Right ventricle myocardium inferior (tissue), 1 donor: ENCODE measurements at places on chromosomes 16 and 17.

DNA sequence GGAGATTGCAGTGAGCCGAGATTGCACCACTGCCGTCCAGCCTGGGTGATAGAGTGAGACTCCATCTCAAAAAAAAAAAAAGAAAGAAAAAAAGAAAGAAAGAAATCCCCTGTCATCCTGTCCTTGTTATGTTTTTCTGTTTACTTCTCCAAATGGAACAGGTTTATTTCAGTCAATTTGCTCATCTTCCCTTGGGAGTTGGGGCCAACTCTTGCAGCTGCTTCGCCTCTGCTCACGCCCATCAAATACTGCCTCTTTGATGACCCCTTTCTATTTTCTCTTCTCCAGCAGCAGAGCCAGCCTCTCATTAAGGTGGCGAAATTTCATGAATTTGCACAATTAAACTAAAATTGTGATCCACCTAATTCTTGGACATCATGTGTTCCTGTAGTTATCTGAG, 173.4 kb downstream of the ZNF18 start:
- no peak for DNase-seq

- peak; percentile 78 for DNase-seq
Measured at GRCh38 chr16:49857423-49858181, 1.7 kb upstream of the ZNF423 start.

GRCh38 chr17:19364699-19365498, 2.4 kb upstream of the B9D1 start:
- no peak for DNase-seq

- DNase-seq, result peak; percentile 58
Measured at GRCh38 chr17:39618956-39619785, 7.6 kb upstream of the PPP1R1B start.

GRCh38 chr17:38967290-38967738, at the start of gene FBXO47:
FBXO47 (minus strand) TSS chr17:38967403; CDS start chr17:38963025, 4,378 bp downstream.
- peak; percentile 98 for DNase-seq

DNA sequence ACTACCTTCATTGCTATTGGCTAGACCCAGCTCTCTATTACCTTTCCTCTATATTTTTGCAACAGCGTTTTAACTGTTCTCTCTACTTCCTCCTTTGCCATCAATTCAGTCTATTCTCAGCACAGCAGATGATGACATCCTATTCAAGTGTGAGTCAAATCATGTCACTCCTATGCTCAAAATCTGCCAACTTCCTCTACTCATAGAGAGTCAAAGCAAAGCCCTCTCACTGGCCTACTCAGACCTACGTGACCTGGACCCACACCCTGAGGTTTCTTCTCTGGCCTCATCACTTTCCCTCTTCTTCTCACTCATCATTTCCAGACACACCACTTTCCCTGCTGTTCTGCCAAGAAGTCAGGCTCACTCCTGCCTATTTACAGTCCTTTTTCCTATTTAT, 289.0 kb upstream of the AXIN2 start:
- DNase-seq, result no peak

DNA sequence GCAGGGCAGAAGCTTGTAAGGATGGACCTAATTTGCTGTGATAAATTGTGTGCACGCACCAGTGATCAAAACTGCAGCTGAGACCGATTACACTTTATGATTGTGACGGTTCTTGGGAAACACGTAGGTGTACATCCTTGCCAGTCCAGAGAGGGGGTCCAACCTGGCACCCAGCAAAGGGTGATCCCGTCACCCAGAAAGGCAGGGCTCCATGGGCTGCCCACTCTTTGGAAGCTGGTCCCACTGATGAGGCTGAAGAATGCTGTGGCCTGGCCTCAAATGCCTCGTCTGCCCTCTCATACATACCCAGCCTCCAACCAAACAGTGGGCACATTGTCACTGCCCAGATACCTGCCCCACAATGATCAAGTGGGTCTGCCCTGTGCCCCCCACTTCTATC, 132.0 kb downstream of the C16orf78 start:
- no peak for DNase-seq

DNA sequence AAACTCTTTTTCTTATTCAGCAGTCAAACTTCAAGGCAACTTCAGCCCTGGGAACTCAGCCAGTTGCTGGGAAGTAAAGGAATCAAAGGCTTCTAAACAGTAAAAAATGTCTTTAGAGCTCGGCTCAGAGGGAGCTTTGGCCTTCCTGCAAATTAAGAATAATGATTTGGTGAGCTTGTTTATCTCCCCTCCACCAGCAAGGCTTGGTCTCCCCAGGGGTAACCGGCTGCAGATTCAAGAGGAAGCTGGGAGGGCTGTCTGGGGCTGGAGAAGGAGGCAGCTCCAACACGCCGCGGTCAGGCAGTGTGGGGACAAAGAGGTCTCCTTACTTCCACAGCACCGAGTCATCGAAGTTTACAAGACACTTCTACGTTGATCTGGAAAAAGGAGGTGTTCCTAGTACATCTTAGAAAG, 17.7 kb upstream of the DOC2B start:
- DNase-seq, result no peak
